Activated CD4-positive, alpha-beta T cell treated with anti-CD3 and anti-CD28 coated beads for 36 hours (primary cell): ENCODE measurements at places on chromosomes 6 and 20. TPM values are rescaled to one million over a fixed set of nuclear protein-coding genes. Genes with fewer than 3 reads are reported as not detected.
A peak's percentile ranks its signal among the peaks of the same experiment; 100 is the strongest.

DNA sequence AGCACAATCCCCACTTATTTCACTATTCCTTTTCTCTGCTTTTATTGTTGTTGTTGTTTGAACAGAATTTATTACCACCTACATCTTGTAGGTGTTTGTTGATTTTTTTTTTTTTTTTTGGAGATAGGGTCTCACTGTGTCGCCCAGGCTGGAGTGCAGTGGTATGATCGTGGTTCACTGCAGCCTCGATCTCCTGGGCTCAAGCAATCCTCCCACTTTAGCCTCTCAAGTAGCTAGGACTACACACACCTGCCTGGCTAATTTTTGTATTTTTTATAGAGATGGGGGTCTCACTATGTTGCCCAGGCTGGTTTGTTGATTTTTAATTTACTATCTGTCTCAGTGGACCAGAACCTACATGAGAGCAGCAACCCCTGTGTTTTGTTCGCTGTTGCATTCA is 3.6 kb downstream of the ZSCAN12 start:
- no peak overlapping the region for H3K27ac ChIP-seq
- no peak overlapping the region for H3K4me3 ChIP-seq
- peaks cover 44% of the 10 kb centered on the region for H3K4me1 ChIP-seq
- DNase-seq = no peak
- peaks cover 52% of the 10 kb centered on the region for H3K36me3 ChIP-seq
- H3K27me3 ChIP-seq = no peaks in the 10 kb centered on the region

GRCh38 chr6:43495409-43495941 is 14.7 kb downstream of the LRRC73 start:
- H3K27me3 ChIP-seq = no peaks in the 10 kb centered on the region
- H3K4me1 ChIP-seq = peaks cover 17% of the 10 kb centered on the region
- peaks cover 4% of the 10 kb centered on the region for H3K36me3 ChIP-seq
- peak overlapping the region; percentile 48 for H3K27ac ChIP-seq
- H3K4me3 ChIP-seq = no peak overlapping the region

GRCh38 chr6:40988634-40989033 is 50.4 kb downstream of the UNC5CL start:
- H3K4me1 ChIP-seq = no peaks in the 10 kb centered on the region
- no peak overlapping the region for H3K27ac ChIP-seq
- no peak for DNase-seq
- peaks cover 28% of the 10 kb centered on the region for H3K27me3 ChIP-seq
- no peak overlapping the region for H3K4me3 ChIP-seq

DNA sequence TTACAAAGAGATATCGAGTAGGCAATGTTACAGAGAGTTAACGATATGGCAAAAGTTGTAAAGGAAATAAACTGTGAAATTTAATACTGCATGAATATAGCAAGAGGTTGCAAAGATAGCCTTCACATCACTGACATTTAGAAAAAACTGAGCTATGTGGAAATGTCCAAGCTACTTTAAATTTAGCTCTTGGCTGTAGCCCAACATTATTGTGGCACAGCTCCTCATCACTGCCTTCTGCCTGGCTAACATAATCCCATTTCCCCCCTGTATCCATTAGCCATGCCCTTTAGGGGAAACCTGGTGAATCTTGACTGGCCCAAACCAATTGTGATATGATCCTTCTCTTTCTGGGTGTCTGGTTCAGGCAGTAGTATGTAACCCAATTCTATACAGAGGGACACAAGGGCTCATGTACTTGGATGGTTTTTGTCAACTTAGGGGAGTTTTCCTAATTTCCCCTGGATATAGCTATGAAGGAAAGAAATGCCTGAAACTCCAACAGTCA is 115.4 kb downstream of the PFDN4 start:
- H3K4me3 ChIP-seq = no peak overlapping the region
- peaks cover 51% of the 10 kb centered on the region for H3K4me1 ChIP-seq
- H3K27ac ChIP-seq = peak overlapping the region; percentile 69
- H3K27me3 ChIP-seq = peaks cover 13% of the 10 kb centered on the region

DNA sequence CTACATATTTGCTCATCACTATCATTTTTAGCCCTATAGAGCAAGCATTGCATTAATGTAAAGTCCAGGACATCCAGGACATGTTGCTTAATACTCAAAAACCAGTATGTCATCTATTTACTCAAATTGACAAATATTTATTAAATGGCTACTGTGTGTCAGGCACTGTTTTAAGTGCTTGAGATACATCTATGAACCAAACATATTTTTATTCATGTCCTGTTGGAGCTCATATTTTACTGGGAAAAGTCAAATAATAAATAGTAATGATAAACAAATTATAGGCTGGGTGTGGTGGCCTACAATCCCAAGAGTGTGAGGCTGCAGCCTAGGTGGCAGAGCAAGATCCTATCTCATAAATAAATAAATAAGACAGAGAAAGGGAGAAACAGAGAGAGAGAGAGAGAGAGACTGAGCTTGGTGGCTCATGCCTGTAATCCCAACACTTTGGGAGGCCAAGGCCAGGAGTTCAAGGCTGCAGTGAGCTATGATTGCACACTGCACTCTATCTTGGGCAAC is 227.9 kb downstream of the GJA1 start:
- DNase-seq = no peak
- H3K27ac ChIP-seq = no peak overlapping the region
- no peaks in the 10 kb centered on the region for H3K4me1 ChIP-seq
- no peak overlapping the region for H3K4me3 ChIP-seq
- no peaks in the 10 kb centered on the region for H3K27me3 ChIP-seq

GRCh38 chr6:108835218-108835850 is 12.9 kb upstream of the ARMC2 start:
- no peaks in the 10 kb centered on the region for H3K36me3 ChIP-seq
- H3K27ac ChIP-seq = no peak overlapping the region
- no peak overlapping the region for H3K4me3 ChIP-seq
- H3K4me1 ChIP-seq = peaks cover 20% of the 10 kb centered on the region

Gene OPRM1
- not detected for total RNA-seq

Gene SLC35F1
- 0.18 TPM for total RNA-seq

Gene C6orf58
- not detected for total RNA-seq
